Activated CD4-positive, alpha-beta memory T cell treated with anti-CD3 and anti-CD28 coated beads, Interleukin-2, amount 10 ng/mL, durations not matched to agents 7 days and 5 days (primary cell): ENCODE measurements at places on chromosomes 1 and 21. TPM values are rescaled to one million over a fixed set of nuclear protein-coding genes. Genes with fewer than 3 reads are reported as not detected.
A peak's percentile ranks its signal among the peaks of the same experiment; 100 is the strongest.

DNA sequence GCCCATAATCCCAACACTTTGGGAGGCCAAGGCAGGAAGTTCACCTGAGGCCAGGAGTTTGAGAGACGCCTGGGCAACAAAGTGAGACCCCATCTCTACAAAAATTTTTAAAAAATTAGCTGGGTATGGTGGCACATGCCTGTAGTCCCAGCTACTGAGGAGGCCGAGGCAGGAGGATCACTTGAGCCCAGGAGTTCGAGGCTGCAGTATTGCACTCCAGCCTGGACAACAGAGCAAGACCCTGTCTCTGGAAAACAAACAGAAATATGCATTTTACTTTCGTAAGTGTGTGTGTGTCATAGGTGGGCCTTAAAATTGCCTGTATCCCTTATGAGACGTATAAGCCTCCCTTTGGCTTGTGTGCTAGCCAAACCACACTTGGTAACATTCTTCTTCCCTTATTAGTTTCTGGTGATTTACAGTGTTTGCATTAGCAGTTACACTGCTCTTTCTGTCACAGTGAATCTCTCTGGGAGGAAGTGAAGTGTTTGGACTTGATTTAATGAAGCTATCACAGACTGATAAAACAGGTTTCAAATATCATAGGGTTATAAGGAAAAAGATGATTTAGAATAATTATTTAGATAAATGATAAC is 48.9 kb upstream of the KIF26B start:
- no peaks in the 10 kb centered on the region for H3K36me3 ChIP-seq
- no peak for DNase-seq
- H3K4me3 ChIP-seq: no peak overlapping the region

- no peaks in the 10 kb centered on the region for H3K27me3 ChIP-seq
- H3K36me3 ChIP-seq: no peaks in the 10 kb centered on the region
- H3K4me1 ChIP-seq: no peaks in the 10 kb centered on the region
- no peak for DNase-seq
Observed at GRCh38 chr1:110463725-110464124, 12.8 kb downstream of the PROK1 start.

Gene SPRR2E
- total RNA-seq: not detected

Gene CELA2A
- total RNA-seq: not detected

- H3K27me3 ChIP-seq: peaks cover 21% of the 10 kb centered on the region
- no peaks in the 10 kb centered on the region for H3K36me3 ChIP-seq
- no peaks in the 10 kb centered on the region for H3K4me1 ChIP-seq
- H3K27ac ChIP-seq: no peak overlapping the region
- H3K4me3 ChIP-seq: no peak overlapping the region
Observed at GRCh38 chr1:22186311-22186710, 43.4 kb upstream of the WNT4 start.

- H3K36me3 ChIP-seq: no peaks in the 10 kb centered on the region
- H3K27ac ChIP-seq: no peak overlapping the region
- H3K4me3 ChIP-seq: no peak overlapping the region
- no peaks in the 10 kb centered on the region for H3K27me3 ChIP-seq
- DNase-seq: no peak
Observed at GRCh38 chr1:85602571-85602970, 22.0 kb downstream of the CCN1 start.

Gene WDTC1
- 45.4 TPM for total RNA-seq

- H3K4me1 ChIP-seq: no peaks in the 10 kb centered on the region
- H3K36me3 ChIP-seq: no peaks in the 10 kb centered on the region
- no peak overlapping the region for H3K27ac ChIP-seq
- no peak for DNase-seq
Observed at GRCh38 chr1:178518894-178519293, 6.0 kb downstream of the TEX35 start.

Gene ST3GAL3
- total RNA-seq: 14.2 TPM

DNA sequence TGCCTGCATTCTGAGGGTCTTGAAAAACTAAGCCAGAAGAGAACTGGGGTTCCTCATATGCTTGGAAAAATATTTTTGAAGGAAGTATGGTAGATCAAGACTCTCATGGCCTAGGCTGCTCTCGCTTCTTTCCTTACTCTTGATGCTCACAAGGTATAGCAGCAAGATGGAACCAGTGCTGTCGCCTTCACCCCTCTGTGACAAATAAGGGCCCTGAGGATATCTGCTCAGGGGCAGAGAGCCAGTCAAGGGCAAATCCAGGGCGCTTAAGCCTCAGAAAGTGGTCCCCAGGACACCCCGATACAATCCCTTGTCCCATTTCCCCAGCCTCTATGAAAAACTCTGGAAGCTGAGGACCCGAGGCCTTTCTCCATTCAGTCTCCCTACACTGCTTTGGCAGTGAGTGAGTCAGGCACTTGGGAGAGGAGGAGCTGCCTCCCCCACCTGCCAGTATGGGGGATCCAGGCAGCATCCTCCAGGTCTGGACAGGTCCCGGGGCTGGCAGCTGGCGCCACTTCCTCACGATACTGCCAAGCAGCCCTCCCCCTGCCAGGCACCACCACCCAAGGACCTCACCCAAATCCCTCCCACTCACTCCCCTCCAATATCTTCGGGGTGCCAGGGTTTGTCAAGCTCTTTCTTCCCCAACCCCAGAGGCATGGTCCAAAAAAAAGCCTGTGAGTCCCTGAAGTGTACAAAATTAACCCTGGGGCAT is 1.3 kb downstream of the IGSF9 start:
- no peak overlapping the region for H3K27ac ChIP-seq
- no peaks in the 10 kb centered on the region for H3K36me3 ChIP-seq
- H3K27me3 ChIP-seq: peaks cover 59% of the 10 kb centered on the region
- no peak overlapping the region for H3K4me3 ChIP-seq
- peaks cover 5% of the 10 kb centered on the region for H3K4me1 ChIP-seq
- DNase-seq: no peak

GRCh38 chr1:113930499-113931161 is 1.5 kb downstream of the HIPK1 start:
- DNase-seq: peak; percentile 72
- H3K4me3 ChIP-seq: peak overlapping the region; percentile 88
- peak overlapping the region; percentile 94 for H3K27ac ChIP-seq
- H3K27me3 ChIP-seq: no peaks in the 10 kb centered on the region
- peaks cover 60% of the 10 kb centered on the region for H3K4me1 ChIP-seq
- peaks cover 27% of the 10 kb centered on the region for H3K36me3 ChIP-seq

DNA sequence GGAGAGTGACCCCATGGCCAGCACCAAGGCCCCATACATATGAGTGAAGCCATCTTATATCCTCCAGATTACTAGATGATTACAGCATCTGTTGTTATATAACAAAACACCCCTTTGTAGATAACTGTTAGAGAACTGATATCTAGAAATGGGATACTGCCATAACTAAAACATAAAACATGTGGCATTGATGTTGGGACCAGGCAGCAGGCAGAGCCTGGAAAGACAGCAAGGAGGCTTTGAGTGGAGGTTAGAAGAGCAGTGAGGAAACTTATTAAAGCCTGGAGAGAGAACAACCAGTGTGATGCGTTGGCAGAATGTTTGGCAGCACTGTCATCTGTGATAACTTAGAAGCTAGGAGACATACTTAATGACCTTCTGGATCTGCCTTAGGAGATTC is 5.5 kb upstream of the ZMYM6 start:
- H3K4me3 ChIP-seq: no peak overlapping the region
- H3K27ac ChIP-seq: no peak overlapping the region
- DNase-seq: no peak
- peaks cover 6% of the 10 kb centered on the region for H3K36me3 ChIP-seq

- H3K27ac ChIP-seq: no peak overlapping the region
- no peak for DNase-seq
- H3K27me3 ChIP-seq: no peaks in the 10 kb centered on the region
Observed at GRCh38 chr1:232508130-232508701, 121.7 kb downstream of the SIPA1L2 start.

DNA sequence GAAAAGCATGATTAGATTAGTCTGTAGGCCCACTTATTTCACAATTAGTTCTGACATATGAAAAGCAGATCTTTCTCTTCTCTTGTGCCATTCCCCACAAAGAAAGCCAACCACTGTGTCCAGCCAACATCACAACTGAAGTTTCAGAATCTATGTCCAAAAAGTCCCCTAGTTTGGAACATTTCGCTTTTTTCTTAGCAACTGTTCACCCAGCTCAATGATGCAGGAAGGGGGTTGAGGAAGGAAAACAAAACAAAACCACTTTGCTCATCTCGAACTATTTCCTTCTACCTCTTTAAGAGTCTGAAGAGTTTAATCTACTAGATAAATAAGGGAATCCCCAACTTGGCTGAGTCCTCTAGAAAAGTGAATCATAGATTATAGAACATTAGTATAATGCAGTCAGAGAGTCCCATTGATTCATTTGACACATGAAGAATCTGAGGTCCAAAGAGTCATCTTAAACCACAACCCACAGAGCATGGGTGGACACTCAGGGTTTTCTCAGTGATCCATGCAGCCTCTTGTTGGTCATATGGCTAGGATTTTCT is 159.3 kb upstream of the SGIP1 start:
- peak overlapping the region; percentile 49 for H3K4me3 ChIP-seq
- peak overlapping the region; percentile 87 for H3K27ac ChIP-seq
- H3K4me1 ChIP-seq: peaks cover 62% of the 10 kb centered on the region
- peaks cover 42% of the 10 kb centered on the region for H3K36me3 ChIP-seq

DNA sequence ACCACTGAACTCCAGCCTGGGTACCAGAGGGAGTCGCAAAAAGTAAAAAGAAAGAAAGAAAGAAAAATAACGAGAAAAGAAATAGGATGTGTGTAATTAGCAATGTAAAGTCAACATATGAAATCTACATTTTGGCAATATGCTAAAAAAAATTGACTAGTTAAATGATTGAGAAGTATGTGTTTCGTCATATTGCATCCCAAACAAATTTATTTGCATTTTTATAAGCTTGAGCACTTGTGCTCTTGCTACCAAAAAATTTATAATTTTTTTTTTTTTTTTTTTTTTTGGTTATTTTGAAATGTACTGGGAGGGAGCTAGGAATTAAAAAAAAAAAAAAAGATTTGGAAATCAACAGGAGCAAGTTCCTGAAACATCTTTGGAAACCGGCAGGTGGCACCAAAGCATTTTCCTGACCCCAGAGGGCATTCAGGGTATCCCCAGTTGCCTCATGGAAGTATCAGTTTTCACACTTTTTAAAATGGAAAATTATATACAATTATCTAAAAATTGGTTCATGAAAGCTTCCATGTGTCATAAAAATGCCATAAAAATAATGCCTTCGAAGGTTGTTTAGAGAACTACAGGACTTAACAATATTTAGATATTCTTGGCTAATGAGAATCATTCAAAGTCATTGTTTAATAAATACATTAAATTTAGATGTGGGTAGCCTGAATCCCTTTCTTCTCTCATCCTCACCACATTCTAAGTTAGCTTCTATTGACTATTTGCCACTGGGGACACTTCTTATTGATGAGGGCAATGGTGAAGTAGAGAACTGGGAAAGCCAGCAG is 4.8 kb upstream of the HEATR1 start:
- peaks cover 37% of the 10 kb centered on the region for H3K27me3 ChIP-seq
- no peak overlapping the region for H3K4me3 ChIP-seq
- H3K27ac ChIP-seq: no peak overlapping the region
- H3K4me1 ChIP-seq: peaks cover 9% of the 10 kb centered on the region

- no peak overlapping the region for H3K4me3 ChIP-seq
- no peak for DNase-seq
- peaks cover 13% of the 10 kb centered on the region for H3K27me3 ChIP-seq
- H3K27ac ChIP-seq: no peak overlapping the region
- H3K36me3 ChIP-seq: no peaks in the 10 kb centered on the region
Observed at GRCh38 chr1:58768191-58768731, 15.6 kb downstream of the JUN start.
